ENCODE measurements at places on chromosomes 16 and 17. TPM values are rescaled to one million over a fixed set of nuclear protein-coding genes. Genes with fewer than 3 reads are reported as not detected.

GRCh38 chr16:11032922-11033291, 88.5 kb downstream of the CLEC16A start:
- H3K4me3 ChIP-seq: no peak overlapping the region
- H3K36me3 ChIP-seq: peaks cover 27% of the 10 kb centered on the region
- no peak for DNase-seq
- H3K4me1 ChIP-seq: no peaks in the 10 kb centered on the region

GRCh38 chr16:86205521-86206245, 304.6 kb upstream of the FOXF1 start:
- no peaks in the 10 kb centered on the region for H3K27me3 ChIP-seq
- no peak overlapping the region for H3K27ac ChIP-seq
- H3K4me3 ChIP-seq: no peak overlapping the region
- H3K4me1 ChIP-seq: no peaks in the 10 kb centered on the region

DNA sequence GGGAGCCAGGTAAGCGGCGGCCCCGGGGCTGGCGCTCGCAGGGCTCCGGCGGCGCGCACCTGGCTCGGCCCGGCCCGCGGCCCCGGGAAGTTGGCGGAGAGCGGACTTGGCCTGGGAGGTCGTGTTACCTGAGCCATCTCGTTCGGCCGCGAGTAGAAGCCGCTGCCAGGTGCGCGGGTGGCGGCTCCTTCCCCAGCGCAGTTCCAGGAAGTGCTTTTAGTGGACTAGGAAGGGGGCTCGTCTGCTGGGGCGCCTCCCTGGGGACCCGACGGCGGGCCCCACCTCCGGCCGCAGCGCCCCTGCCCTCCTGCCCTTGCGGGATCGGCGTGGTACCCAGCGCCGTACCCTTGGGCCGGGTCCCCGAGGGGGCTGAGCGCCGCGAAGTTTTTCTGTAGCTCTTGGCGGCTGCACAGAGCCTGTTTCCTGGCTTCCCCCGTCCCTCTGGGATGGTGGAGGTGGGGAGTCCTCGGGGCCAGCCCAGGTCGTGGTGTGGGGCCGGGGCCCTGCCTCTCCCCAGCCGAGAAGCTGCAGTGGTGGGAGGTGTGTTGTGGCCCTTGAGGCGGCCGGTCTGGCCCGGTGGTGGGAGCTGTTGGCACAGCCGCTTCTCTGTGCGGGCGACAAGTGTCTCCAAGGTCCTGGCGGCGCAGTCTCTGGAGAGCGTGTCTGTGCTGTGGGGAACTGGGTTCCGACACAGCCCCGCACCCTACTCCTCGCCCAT, 96.9 kb downstream of the RAB11FIP4 start:
- H3K27me3 ChIP-seq: no peaks in the 10 kb centered on the region
- peak overlapping the region; percentile 90 for H3K27ac ChIP-seq
- H3K4me1 ChIP-seq: peaks cover 57% of the 10 kb centered on the region
- H3K36me3 ChIP-seq: no peaks in the 10 kb centered on the region
- H3K4me3 ChIP-seq: peak overlapping the region; percentile 82

DNA sequence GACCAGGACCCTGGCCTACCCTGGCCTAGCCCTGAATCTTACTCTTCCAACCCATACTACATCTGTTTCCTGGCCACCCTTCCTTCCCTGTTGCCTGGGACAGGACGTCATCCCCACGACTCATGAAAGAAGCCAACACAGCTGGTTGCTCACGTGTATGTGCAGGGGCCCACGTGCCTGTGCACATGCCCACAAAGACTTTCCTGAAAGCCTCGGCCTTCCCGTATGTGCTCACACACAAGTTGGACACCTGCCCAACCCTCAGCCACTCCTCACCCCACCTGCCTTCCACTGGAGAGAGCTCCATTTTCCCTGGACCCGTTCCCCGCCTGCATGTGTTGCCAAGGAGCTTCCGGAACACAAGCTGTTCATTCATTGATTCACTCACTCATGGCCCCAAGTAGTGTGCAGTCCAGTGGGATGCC, 7.0 kb downstream of the PLXDC1 start:
- H3K4me3 ChIP-seq: no peak overlapping the region
- no peak overlapping the region for H3K27ac ChIP-seq
- H3K27me3 ChIP-seq: no peaks in the 10 kb centered on the region
- no peak for DNase-seq

DNA sequence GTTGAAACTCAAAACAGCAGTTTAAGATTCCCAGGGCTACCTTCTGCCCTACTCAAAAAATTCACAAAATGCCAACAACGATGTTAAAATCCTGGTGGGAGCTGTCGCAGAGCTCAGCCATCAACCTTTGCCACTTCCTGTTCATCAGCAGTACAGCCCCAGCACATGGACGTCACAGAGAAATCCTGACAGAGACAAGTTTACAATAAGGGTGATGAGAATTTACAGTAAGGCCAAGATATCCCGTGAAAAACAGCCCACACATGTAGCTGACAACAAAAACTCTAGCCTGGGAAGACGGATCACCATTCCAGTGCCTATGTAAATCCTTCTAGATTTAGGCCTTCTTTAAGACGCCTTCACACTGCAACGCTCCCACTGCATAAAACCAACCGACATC, 18.8 kb downstream of the USP22 start:
- peaks cover 82% of the 10 kb centered on the region for H3K36me3 ChIP-seq

DNA sequence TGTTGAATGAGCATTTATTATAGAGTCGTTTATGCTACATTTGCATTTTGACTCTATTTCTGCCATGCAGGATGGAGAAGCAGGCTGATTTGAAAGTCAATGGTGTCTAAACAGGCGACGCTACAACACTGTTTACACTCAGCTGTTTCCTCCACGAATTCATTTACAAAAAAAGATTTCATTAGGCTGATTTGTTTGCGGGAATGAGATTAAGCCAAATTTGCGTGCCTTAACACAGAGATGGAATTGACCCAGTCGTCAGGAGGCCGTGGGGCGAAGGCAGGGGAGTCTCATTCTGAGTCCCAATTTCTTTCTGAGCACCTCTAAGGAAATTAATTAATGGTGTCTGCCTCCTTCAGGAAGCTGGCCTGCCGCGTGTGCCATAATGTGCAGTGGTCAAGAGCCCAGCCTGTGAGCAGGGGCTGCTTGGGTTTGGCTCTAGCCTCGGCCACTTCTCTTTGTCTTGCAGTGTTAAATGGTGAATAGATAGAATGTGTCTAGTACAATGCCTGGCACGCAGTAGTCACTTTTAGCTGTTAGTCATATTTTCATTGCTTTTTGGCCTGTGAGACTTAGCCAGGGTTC, 88.6 kb upstream of the NKD1 start:
- no peak overlapping the region for H3K4me3 ChIP-seq
- H3K36me3 ChIP-seq: no peaks in the 10 kb centered on the region
- H3K27ac ChIP-seq: no peak overlapping the region
- no peaks in the 10 kb centered on the region for H3K27me3 ChIP-seq

Gene ANKS3
- polyA plus RNA-seq: 4.0 TPM

Gene OTOP2
- not detected for polyA plus RNA-seq

Gene UMOD
- not detected for polyA plus RNA-seq

Gene MLYCD
- 3.0 TPM for polyA plus RNA-seq
